ENCODE measurements at places on chromosomes 7 and 10.

DNA sequence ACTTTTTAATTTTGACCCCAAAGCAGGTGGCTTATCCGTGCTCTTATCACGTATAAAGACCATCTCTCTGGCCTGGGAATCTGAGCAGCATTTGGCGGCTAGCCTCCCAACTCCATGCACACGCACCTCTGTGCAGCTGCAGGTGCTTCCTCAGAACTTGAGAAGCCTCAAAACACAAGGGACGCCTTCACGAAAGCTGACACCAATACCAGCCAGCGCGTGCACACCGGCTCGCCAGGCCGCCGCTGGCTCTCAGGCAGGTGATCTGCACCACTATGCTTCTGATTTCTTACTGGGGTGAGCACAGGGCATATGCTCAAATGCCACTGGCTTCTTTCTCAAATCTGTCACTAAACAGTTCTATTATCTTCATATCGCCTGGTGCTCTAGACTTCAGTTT is 145.0 kb downstream of the PARD3 start:
- DNase-seq: no peak

DNA sequence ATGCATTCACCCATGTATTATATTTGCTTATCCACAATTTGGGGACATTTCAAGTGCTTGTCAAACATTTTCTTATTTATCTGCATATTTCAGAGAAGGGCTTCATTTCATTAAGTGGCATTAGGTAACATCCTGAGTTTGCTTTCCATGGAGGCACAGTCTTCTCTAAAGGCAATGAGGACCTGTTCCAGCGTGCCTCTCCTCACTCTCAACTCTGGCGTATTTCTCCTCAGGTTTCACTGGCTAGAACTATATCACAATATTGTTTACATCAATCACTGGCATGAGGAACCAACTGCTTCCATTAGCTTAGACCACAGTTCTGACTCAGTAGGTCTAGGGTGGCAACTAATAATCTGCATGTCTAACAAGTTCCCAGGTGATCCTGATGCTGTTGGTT is 177.2 kb downstream of the TAX1BP1 start:
- DNase-seq: no peak

- DNase-seq: no peak
Observed at GRCh38 chr10:73920089-73920488, 9.2 kb downstream of the PLAU start.

DNA sequence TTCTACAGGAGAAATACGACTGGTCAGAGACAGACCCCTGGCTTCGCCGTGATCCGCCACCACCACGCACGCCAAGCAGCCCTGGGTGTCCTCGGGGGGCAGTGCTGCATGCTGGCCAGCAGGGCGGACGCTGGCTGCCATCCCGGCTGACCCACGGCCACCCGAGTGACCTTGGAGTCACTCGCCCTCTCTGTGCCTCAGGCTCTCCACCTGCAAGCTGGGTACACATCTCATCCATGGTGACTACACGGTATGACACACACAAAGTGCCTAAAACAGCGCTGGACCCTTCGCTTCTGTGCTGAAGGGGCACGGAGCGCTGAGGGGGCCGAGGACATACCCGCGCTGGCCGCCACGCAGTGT is 62.0 kb upstream of the RNF32 start:
- DNase-seq: no peak

GRCh38 chr10:89377705-89378637 is at the start of gene IFIT1B:
IFIT1B (plus strand) TSS chr10:89378056; CDS start chr10:89378136, 80 bp downstream.
- DNase-seq: no peak

GRCh38 chr7:11792166-11792565 is 39.8 kb downstream of the THSD7A start:
- DNase-seq: no peak

DNA sequence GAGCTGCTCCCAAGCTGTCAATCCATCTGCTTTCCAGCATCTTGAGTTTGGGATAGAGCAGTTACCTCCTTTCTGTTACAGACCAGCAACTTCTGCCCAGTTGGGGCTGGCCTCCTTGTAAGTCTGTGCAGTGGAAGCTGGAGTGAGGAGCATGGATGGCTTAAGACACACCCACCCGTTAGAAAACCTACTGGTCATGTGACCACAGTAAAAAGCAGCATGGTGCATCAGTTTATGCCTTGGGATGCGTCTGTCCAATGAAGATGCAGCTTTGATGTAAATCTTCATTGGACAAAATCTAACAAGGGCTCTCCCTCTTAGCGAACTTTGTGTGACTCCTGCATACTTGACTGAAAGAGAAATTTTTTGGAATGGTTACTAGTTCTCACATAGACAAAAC is 453.5 kb downstream of the TYW1 start:
- DNase-seq: no peak

GRCh38 chr10:127198307-127198706 is 1.9 kb upstream of the INSYN2A start:
- no peak for DNase-seq

DNA sequence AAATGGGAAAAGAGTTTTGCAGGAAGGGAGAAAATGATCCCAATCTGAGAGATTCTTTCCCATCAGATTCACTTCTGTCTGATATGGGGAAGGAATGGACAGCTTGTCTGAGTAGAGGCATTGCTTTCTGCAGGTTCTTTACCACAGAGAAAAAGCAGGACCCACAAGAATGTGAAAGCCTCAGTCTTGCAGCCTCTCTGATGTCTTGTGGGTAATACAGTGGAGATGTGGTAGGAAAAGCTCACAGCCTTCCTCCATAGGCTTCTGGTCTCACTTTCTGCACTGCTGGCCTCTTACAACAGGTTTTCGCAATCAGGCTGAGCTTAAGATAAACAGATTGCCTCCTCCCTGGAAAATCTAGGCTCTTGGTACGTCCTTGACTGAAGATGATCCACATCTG is 551 bp downstream of the IFIT1 start:
- DNase-seq: peak; percentile 79

GRCh38 chr7:149743476-149744255 is 29.7 kb downstream of the ZNF467 start:
- peak; percentile 3 for DNase-seq
